DMS 273 treated with DMSO at 0.1 percent for 48 hours (cell line): ENCODE measurements at places on chromosomes 11 and 22.

DNA sequence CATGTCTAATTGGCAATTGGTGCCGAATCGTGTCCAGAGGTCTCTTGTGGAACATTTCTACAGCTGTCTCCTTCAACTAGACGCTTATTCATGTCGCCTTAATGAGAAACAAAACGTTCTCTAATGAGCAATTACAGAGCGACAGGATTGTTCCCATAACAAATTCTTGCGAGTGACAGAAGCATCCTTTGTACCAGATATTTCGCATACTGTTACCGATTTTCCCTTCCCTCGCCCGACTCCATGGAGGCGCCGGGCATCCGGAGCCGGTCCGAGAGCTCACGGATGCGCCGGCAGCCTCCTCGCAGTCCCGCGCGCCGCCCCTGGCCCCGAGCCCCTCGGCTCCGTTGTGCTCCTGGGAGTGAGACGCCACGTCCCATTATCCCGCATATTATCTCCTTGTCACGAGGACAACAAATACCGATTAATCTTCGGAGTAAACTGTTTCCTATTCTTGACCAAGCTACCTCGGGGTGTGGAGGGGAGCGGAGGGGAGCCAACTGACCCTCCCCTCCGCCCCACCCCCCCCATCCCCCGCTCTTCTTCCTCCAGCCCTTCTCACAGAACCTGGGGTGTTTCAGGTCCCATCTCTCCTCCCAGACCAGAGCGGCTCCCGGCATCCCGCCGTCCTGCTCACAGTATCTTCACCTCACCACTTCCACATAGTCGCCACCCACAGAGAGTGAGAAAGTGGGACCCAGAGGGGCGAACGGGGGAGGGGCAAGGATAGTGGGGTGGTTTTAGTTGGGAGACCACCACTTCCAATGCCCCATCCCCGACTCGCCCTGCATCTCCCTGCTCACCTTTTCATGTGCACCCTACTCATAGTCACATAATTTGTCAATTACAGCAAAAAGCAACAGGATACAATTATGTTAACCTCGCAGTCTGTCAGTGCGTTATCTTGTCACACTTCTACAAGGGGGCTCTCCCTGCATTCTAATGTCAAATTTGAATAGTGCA, 11.4 kb downstream of the PAX6 start:
- DNase-seq: no peak

DNA sequence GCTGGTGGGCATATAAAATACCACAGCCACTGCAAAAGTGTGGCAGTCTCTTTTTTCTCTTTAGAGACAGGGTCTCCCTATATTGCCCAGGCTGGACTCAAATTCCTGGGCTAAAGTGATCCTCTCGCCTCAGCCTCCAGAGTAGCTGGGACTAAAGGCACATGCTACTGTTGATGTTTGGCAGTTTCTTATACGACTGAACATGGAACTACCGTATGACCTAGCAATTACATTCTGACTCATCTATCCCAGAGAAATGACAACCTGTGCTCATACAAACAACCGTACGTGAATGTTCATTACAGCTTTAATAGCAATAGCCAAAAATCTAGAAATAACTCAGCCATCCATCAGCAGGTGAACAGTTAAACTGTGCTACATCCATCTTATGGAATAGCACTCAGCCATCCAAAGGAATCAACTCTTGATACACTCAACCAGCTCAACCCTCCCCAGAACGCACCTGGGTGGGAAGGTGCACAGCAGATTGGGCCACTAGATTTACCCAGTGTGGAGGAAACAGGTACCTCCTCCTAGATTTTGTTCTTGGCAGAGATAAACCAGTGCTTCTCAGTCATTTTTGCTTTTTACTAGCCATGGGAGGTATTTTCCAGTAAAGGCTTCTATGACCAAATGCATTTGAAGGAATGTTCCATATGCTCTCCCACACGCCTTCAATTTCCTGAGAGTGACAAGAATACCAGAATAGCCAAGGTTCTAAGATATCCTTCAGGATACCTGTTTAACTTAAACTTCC, 130.5 kb downstream of the MED15 start:
- no peak for DNase-seq

DNA sequence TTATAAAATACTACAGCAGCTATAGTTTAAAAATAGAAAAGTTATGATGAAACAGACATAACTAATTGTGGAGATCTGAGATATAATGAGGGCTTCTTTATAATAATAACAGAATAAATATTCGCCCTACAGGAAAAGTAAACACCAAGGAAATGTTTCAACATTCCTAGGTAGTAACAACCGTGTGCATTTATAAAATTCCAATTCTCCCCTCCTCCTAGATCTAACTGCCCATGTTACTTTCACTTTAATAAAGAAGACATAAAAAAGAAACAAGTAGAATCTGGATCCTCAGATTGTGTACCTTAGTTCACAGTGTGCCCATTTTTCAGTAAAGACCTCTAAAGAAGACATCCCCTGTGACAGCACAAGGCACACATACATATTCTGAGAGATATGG, 57.8 kb upstream of the MN1 start:
- no peak for DNase-seq

DNA sequence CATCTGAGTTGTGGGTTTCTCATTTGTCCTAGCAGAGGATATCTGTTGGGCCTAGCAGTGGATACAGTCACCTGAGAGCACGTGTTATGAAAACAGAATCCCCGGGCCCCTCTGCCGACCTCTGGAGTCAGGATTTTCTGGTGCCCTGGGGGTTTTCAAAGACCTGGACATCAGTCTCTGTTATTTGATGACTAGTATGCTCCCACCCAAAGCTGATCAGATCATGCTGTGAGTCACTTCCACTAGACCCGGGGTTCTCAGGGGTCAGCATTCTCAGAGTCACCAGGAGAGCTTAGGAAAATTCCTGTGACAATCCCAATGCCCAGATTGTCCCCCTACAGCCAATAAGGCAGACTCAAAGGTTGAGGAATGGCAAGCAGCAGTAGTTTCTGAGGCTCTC, 38.7 kb downstream of the KCNJ1 start:
- DNase-seq: no peak

- DNase-seq: no peak
These were observed 31.6 kb downstream of the TBC1D22A start for GRCh38 chr22:46794067-46794466.

DNA sequence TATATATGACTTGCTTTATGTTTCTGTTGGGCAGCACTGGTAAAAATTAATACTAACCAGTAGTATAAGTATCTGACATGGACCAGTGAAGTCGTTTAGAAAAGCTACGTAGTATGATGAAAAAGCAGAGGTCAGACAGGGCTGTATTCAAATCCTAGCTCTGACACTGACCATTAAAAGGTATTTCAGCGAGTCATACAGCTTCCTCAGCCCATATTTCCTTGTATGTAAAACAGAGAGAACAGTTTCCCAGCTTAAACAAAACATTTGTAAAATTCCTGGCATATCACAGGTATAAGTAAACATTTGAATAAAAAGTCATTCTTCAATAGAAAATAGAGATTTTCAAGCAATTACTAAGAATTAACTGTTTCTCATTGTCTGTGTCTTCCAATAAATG, 4.2 kb downstream of the NOX4 start:
- DNase-seq: no peak

- no peak for DNase-seq
These were observed 118.3 kb upstream of the NAV2 start for GRCh38 chr11:19594326-19594725.

GRCh38 chr11:19602891-19603290, 109.7 kb upstream of the NAV2 start:
- DNase-seq: no peak

DNA sequence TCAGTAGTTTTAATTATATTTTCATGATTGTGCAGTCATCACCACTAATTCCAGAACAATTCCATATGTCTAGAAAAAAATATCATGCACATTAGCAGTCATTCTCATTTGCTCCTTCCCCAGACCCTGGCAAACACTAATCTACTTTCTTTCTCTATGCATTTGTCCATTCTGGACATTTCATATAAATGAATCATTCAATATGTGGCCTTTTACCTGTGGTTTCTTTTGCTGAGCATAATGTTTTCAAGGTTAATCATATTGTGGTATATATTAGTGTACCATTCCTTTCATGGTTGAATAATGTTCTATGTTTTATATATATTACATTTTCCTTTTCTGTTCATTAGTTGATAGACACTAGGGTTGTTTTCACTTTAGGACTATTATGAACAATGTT, 811.1 kb upstream of the RAG2 start:
- DNase-seq: no peak

- DNase-seq: no peak
These were observed 59.5 kb downstream of the CDKN1C start for GRCh38 chr11:2825889-2826678.

DNA sequence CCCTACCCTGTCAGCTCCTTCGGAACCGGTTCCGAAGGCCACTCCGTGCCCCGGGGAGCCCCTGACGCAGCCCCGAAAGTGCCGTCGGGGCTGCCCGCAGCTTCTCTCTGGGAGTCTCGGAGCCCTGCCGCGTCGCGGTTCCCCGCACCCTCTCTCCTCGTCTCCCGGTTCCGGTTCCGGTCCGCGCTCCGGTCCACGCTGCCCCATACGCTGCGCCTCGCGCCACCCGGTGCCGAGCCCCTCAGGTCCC, 618 bp downstream of the MTA2 start:
- no peak for DNase-seq

DNA sequence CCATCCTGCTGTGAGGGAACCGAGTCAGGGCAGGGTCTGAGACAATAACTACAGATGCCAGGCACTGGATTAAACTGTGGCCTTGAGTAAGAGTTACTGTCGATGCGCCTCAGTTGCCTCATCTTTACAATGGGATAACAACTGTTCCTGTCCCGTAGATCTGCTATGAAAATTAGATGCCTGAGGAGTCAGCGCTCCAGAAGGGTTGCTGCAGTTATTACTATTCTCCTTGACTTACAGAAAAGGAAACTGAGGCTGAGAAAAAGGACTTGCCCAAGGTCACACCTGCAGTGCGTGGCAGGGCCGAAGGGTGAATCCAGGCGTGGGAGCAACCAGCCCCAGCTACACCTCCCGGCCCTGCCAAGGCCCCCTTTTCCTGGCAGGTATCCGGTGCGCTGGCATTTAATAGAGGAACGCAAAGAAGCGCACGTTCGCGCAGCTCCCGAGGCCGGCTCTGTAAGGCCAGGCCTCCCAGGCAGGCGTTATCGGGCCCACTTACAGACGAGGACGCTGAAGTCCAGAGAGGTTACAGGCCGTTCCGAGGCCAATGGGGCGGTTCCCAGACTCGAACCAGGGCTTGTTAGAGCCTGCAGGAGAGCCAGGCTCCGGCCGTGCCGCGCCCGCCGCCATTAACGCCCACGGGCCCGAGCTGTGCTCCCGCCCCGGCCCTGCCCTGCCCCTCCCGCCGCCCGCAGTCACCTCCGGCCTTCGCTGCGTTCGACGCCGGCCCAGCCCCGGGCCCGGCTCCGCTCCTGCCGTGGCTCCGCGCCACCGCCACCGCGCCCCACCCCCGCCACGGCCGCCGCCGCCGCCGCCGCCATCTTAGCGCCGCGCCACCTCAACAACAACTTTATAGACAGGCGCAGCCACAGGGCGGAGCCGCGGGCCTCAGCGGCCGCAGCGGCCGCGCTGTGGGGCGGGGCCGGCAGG, at the start of gene C11orf68:
Gene C11orf68 (minus strand): TSS at position 852 of the 930 bp plus-strand sequence. CDS start 31 bp downstream, at position 821.
- DNase-seq: no peak

DNA sequence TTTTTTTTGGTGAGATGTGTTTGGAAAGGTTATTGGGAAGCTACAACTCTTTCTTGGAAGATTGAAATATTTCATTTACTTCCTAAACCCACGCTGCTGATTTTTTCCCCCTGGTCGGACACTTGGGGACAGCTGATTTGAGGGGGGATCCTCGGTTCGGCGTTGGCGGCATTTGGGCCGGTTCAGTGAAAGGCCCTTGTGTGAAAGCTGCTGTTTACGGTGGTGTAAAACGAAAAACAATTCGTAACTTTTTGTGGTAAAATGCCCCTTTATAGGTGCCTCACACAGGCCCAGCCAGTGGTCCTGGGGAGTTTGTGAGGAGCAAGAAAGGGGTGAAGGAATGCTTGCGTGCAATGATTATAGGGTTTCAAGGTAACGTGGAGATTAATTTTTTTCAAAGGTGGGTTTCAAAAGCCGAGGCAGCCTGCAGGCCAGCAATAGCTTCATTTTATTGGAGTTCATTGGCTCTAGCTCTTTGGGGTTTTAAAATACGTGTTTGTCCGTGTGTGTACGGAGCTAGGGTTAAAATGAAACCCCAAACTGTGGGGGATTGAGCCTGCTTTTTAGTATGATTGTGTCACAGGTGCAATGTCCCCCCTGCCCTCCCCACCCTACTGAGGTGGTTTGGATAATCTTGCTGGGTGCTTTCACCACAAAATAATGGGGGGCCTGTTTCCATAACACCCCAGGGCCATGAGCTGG, 77.2 kb upstream of the PPARA start:
- no peak for DNase-seq

DNA sequence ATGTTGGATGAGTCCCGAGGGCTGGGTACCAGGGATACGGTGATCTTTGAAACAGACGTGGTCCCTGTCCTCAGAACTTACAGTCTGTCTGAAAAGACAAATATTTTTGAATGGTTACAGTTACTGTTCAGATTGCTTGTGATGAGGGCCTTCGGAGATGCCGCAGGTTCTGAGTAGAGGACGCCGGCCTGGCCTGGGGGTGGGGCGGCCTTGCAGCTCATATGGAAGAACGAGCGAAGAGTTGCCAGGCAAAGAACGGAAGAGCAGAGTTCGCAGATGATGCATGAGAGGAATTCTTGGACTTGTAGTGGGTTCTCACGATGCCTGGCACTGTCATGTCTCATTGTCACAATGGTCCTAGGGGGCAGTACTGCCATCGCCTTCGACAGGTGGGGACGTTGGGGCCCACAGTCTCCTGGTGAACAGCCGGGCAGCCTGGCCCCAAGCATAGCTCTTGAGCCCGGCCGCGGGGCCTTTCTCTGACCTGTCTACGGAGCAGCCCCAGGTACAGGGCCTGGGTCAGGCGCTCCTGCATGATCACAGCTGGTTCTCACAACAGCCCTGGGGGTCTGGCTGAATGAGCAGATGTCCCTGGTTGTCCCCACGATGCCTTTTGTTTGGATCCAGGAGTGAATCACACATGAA, 60.9 kb upstream of the PARVG start:
- no peak for DNase-seq

DNA sequence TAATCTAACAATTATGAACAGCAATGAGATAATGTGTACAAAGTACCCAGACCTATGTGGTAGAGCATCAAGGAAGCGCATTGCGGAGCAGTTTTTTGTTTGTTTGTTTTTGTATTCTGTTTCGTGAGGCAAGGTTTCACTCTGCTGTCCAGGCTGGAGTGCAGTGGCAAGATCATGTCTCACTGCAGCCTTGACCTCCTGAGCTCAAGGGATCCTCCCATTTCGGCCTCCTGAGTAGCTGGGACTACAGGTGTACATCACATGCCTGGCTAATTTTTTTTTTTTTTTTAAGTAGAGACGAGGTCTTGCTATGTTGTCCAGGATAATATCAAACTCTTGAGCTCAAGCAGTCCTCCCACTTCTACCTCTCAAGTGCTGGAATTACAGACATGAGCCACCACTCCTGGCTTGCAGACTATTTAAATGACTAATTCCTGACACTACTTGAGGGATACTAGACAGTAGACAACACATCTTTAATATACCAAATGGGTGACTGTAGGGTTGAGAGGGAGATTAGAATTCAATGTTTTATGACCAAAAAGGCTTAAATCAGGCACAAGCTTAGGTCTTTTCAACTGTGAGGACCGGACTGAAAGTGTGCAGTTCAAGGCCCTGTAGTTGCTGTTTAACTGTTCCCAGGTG, 12.7 kb downstream of the OR51B4 start:
- DNase-seq: no peak
